ENCODE measurements at places on chromosomes 5 and 9. TPM values are rescaled to one million over a fixed set of nuclear protein-coding genes. Genes with fewer than 3 reads are reported as not detected.

- H3K4me1 ChIP-seq: no peaks in the 10 kb centered on the region
- no peak overlapping the region for H3K27ac ChIP-seq
- H3K4me3 ChIP-seq: no peak overlapping the region
- H3K36me3 ChIP-seq: no peaks in the 10 kb centered on the region
Measured at GRCh38 chr5:38603691-38604090, 47.2 kb upstream of the LIFR start.

DNA sequence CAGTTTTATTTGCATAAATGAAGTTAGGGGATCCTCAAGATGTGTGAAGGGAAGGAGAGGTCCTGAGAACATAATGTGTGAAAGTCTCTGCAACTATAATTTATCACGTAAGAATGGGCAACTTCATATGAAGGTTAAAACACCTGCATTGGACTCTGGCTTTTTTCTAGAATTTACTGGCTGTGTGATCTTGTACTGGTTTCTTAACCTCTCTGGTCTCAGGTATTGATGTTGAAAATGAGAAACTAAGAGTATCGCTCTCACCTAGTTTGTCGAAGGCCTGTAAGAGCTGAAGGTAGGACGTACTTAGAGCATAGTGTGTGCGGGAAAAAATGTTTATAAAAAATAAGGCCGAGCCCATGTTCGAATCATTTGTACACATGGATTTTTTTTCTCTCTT lies 280.5 kb downstream of the ICE1 start:
- peaks cover 7% of the 10 kb centered on the region for H3K27me3 ChIP-seq
- H3K27ac ChIP-seq: no peak overlapping the region
- H3K36me3 ChIP-seq: no peaks in the 10 kb centered on the region
- no peak overlapping the region for H3K4me3 ChIP-seq
- no peaks in the 10 kb centered on the region for H3K4me1 ChIP-seq

GRCh38 chr5:92580814-92581213 lies 1000.2 kb downstream of the NR2F1-AS1 start:
- no peak for DNase-seq
- H3K4me3 ChIP-seq: no peak overlapping the region
- no peaks in the 10 kb centered on the region for H3K36me3 ChIP-seq

GDF9 gene
- 1.2 TPM for total RNA-seq

DNA sequence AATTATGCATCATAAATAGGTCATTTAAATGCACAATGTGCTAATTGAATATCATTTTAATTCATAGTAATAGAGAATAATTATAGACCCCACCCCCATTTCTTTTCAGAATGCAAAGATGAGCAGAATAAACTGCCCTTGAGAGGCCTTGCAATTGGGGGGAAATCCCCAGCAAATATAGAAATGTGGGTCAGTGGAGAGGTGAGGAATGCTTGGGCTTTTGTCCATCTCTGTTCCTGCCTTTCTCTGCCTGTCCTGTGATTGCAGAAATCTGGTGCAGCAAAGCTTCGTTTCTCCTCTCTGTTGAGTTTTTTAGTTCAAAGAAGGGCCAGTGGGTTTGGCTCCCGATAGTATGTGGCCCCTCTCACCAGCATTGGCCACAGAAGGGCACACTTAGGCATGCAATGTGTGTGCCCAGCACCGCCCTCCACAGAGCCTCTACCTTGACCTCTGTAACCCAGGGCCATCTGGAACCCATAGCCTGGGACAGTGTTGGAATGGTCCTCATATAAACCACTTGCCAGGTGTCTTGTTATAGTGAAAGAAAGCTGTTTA lies 164.2 kb downstream of the SEMA6A start:
- H3K27ac ChIP-seq: no peak overlapping the region
- peaks cover 19% of the 10 kb centered on the region for H3K36me3 ChIP-seq
- DNase-seq: no peak
- H3K27me3 ChIP-seq: no peaks in the 10 kb centered on the region
- no peaks in the 10 kb centered on the region for H3K4me1 ChIP-seq

DNA sequence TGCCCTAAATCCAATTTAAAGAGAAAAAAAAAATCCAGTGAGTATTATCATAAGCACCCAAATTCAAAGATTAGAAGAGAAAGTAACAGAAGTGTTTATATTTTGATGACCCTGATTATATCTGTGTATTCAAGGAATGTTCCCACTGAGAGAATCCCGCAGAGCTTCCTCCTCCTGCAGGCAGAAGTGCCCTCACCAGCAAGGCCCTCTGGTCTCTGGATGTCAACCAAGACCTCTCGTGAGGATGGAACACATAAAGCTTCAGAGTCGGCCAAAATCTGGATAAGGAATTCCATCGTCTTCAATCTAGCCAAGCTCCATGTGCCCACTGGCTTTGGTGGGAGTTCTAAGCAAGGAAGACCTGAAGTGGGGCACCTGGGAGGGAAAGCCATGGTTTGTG lies 18.1 kb downstream of the PTCH1 start:
- no peaks in the 10 kb centered on the region for H3K36me3 ChIP-seq
- peaks cover 31% of the 10 kb centered on the region for H3K4me1 ChIP-seq
- no peak for DNase-seq

DNA sequence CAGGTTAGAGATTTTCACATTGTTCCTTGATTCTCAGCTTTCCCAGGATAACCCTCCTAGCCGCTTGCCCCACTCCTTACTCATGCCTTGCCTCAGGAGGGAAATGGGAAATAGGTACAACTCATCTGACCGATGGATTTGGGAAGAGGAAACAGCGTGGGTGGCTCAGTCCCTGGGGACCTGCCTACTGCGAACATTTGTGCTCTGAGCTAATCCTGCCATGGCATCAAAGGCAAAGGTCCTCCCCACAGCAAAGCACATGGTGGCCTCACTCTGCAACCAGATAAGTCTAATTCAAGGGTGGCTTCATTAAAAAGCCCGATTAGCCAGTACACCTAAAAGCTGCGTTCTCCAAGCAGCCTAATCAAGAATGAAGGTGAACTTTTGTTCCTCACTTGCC lies 82.4 kb upstream of the ADRA1B start:
- H3K36me3 ChIP-seq: no peaks in the 10 kb centered on the region
- H3K27me3 ChIP-seq: peaks cover 12% of the 10 kb centered on the region
- no peaks in the 10 kb centered on the region for H3K4me1 ChIP-seq
- no peak overlapping the region for H3K4me3 ChIP-seq

All from activated naive CD4-positive, alpha-beta T cell treated with anti-CD3 and anti-CD28 coated beads for 36 hours (primary cell).